Fibroblast of the aortic adventitia (primary cell): ENCODE measurements at places on chromosomes 16 and 17. TPM values are rescaled to one million over a fixed set of nuclear protein-coding genes. Genes with fewer than 3 reads are reported as not detected.
A peak's percentile ranks its signal among the peaks of the same experiment; 100 is the strongest.

- DNase-seq = no peak
These were observed 13.6 kb downstream of the CHD9 start for GRCh38 chr16:53068423-53068833.

DNA sequence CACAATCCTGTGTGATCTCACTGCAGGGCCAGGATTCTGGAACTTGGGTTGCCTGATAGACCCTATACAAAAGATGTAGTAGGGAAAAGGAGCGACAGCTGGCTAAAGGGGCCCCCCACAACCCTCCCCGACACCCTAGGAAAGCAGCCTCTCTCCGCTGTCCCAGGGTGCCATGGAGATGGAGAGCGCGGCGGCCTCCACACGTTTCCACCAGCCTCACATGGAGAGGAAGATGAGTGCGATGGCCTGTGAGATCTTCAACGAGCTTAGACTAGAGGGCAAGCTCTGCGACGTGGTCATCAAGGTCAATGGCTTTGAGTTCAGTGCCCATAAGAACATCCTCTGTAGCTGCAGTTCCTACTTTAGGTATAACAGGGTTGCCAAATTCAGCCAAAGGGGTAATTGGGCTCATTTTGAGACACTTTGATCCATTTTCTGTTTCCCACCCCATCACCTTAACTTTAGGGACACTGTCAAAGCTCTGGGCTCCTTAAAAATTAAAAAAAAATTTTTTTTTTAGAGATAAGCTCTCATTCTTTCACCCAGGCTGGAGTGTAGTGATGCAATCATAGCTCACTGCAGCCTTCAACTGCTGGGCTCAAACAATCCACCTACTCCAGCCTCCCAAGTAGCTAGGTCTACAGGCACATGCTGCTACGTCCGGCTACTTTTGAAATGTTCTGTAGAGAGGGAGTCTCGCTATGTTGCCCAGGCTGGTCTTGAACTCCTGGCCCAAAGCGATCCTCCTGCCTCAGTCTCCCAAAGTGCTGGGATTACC is at the start of gene KLHL10:
KLHL10 (plus strand) TSS at position 65 of the 778 bp plus-strand sequence; CDS start at position 173, 108 bp downstream.
- peak; percentile 17 for DNase-seq

GRCh38 chr16:627454-628239 is 3.1 kb upstream of the WFIKKN1 start:
- DNase-seq = peak; percentile 18

DNA sequence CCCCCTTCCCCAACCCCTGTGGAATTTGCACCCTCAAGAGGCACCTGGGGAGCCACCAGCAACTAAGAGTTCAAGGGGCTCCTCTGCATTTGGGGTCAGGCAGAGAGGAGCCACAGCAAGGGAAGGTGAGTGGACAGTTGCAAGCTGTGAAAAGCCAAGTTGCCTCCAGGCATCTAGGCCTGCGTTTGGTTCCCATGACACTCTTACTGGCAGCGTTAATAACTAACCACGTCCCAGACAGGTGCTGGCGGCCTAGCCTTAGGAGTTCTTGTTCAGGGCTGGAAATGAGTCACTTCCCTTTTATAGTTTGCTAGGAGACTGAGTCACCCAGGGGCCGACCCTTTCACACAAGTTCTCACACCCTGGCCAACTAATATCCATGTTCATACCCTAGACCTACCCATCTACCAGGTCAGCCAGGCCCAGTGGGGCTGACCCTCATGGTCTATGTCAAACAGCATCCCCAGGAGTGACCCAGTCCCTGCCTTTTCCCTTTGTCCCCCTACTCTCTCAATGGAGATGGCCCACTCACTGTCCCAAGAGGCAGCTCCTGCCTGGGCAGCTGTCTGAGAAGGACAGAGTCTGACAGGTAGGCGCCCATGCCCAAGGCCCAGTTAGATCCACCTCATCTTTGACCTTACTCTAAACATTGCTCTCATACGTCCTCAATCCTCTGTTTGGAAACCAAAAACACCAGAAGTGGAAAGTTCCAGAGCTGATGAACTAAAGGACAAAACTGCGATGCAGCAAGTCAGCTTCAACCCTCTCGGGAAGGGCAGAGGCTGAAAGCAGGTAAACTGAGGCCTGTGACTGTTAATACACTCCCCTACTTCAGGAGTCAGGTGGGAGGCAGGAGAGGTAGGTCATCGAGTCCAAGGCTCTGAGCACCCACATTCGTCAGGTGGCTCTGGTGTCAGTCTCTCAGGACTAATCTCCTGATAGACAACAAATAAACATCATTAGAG is 300.6 kb downstream of the SOX9 start:
- peak; percentile 87 for DNase-seq

Gene FKBP10
- 187 and 270 TPM in 2 replicates for total RNA-seq

Gene ETV4
- 0.41 and 6.1 TPM in 2 replicates for total RNA-seq

Gene CDH5
- 2.9 and 7.0 TPM in 2 replicates for total RNA-seq
